HEK293T (cell line): ENCODE measurements at places on chromosomes 16 and 17.

DNA sequence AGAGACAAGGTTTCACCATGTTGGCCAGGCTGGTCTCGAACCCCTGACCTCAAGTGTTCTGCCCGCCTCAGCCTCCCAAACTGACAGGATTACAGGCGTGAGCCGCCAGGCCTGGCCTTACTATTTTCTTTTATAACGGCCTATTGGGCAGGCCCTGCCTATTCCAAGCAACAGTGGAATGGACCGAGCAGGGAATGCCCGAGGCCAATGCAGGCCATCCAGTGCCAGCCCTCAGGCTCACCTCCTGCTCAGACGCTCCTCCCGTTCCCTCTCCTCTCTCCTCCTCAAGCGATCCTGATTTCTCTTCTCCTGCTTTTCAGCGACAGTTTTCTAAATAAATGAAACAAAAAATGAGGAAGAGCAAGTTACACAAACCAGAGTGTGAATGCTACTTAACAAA lies 12.4 kb downstream of the HBQ1 start:
- DNase-seq: no peak

- DNase-seq: no peak
Observed at GRCh38 chr16:66287416-66287815, 79.1 kb upstream of the CDH5 start.

- DNase-seq: no peak
Observed at GRCh38 chr17:52064791-52065211, 93.7 kb downstream of the CA10 start.

DNA sequence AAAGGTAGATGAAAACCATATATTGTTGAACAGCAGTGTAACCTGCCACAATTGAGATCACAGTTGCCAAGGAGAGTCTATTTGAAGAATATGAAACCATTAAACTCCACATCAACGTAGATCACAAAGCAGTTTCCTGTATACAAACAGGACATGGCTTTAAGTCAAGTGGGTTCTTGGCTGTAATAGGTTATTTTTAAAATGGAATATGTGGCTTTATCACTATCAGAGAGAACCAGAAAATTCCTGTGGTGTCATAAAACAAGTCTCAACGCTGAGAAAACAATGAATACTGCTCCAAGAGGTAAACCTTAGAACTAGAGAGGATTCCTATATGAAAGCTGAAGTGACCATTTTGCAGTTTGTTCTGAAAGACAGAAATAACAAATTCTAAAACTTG lies 999.7 kb downstream of the CDH11 start:
- no peak for DNase-seq

DNA sequence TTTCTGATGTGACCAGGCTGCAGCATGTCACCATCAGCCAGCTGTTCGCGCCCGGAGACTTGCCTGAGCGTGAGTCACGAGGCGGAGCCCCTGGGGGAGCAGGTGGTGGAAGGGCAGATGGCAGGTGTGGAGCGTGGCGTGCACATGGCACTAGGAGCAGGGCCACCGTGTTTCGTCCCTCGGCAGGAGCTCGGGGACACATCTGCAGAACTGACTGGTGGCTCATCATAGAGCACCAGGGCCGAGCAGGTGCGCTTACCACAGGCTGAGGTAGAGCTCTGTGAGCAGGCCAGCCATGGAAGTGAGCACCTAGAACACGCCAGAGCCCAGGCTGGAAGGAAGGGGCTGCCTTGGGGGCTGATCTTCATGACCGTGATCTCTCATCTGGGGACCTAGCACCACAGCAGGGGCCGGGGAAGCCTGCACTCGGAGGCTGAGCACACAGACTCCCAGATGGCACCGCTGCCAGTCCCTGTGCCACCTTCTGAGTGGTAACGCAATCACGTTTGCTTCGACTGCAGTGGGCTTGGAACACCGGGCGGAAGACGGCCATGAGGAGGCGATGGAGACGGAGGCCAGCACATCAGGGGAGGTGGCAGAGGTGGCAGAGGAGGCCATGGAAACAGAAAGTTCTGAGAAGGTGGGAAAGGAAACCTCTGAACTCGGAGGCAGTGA lies 61.8 kb upstream of the ENDOV start:
- DNase-seq: no peak

GRCh38 chr16:89798832-89799370 lies 17.5 kb downstream of the FANCA start:
- DNase-seq: no peak

GRCh38 chr17:81684442-81684911 lies 666 bp downstream of the HGS start:
- DNase-seq: no peak

GRCh38 chr16:27768651-27769272 lies 218.8 kb downstream of the KATNIP start:
- no peak for DNase-seq

DNA sequence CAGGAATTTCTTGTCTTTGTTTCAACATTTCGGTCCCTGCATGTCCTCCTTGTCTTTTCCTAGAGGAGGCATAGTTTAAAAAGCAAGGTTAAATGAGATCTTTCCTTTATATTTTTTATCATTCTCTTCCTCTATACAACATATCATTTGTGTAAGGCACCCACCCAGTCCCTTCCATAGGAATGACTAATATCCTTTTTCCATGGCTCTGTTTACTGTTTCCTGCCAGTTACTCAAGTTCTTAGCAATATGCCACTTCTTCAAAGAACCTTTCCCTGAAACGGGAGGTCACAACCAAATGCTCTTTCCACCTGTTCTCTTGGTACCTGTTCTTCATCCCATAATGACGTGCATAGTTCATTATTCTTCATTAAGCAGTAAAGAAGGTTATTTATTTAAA lies 1237.1 kb upstream of the GOT2 start:
- DNase-seq: no peak

DNA sequence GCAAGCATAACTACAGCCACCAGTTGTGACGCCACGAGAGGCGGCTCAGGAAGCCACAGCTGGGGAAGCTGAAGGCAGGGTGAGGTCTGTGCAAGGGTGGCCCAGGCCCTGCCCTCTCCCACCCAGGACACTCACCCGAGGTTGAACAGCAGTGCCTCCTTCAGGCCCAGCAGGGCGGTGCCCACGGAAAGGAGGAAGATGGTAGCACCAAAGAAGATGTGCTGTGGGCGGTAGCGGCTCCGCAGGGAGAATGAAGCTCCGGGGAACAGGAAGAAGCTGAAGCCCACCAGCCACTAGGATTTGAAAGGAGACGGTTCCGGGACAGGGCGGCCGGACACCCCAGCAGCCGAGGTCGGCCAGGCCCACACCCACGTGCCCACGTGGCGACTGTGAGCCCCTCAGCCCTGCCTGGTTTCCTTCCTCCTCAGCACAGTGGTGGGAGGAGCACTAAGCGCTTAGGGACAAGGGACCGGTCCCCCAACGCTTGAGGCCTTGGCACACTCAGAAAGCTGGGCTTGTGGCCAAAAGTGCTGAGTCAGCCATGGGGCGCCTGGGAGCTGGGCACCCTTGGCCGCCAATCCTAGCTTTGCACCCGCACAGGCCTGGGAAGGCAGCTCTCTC lies 11.0 kb downstream of the CYB561 start:
- DNase-seq: no peak

DNA sequence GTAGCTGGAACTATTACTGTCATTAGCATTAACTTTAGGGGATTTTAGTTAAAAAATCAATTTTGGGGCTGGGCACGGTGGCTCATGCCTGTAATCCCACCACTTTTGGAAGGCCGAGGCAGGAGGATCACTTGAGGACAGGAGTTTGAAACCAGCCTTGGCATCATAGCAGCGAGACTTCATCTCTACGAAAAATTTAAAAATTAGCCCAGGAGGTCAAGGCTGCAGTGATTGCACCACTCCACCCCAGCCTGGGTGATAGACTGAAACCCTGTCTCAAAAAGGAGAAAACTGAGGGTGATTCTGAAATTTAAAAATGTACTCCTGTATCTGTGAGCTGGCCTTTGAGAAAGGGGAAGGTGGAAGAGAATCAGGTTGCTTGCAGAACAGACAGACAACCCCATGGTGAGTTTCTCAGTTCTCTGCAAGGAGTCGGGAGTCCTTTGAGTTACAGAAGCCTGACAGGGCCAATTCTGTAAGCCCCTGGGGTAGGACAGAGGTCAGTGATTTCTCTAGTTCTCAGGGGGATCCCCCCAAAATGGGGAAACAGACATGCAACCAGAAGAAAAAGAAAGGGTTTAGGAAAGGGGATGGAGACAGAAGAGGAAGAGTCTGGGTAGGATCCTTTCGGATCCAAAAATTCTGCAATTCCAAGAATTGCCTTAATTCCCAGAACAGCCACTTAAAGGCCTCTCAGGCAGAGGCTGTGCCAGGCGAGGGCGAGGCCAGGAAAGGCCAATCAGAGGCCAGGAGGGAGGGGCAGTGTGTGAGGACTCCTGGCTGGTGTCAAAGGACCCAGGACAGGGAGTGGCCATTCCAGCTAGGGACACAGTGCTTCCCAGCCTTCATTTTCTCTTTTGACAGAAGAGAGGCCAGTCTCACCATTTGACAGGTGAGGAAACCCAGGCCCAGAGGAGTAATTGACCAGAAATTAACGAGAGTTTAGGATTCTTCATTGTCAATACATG lies 6.7 kb downstream of the NUPR1 start:
- DNase-seq: no peak

DNA sequence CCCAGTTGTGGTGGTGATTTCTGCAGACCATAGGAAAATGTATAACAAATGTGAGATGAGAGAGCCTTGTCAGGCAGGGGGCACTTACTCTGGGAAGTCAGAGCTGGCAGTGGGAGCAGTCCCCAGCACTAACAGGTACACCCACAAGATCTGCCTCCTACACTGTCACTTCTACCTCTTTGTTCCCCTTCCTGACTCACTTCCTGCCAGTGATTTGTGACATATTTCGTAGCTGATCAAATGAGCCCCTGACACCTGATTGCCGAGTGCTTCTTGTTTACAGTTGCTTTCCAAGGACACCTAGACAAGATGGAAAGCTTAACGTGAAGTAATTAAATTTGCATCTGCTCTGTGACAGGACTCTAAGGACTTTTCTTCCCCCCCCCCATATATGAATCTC lies 40.5 kb downstream of the FTO start:
- no peak for DNase-seq

DNA sequence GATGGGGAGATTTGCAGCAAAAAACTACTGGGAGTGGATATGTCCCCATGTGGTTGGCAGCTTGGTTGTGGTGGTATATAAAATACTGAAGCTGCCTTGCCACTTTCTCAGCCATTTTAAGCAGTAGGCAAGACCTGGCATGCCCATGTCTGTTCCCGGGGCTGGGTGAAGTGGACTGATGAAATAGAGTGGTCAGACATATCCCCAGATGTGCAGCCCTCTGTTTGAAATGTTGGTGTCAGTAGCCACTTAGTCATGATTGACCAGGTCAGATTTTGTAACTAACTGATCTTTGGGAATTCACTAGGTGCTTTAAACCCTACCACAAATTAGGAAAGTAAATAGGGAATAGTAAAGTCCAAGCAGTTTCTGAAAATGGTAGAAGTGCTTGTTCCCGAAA lies 151.6 kb downstream of the PHKB start:
- no peak for DNase-seq

- no peak for DNase-seq
Observed at GRCh38 chr16:72083778-72084404, 9.5 kb downstream of the TXNL4B start.

DNA sequence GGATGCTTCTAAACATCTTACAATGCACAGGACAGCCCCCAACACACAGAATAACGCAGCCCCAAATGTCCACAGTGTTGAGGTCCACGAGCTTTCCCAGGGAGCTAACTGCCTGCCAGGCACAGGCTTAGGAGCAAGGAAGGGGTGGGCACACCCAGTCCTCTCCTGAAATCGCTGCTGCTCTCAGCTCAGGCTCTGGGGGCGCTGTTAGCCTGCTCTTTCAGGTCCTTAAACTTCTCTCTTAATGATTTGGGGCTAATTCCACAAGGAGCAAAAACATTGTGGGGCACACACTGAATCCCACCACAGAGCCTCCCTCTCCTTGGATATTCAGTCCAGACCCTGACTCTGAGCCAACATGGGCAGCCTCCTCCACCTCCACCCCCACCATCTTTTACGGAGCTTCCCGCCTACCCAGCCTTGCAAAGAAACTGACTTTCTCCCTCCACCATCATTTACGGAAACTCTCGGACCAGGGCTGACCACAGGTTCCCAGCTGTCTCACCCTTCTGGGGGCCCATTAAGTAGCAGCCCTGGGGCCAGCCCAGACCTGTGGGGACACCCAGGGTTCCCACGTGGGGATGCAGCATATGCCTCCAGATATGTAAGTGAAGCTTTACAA lies 1.1 kb downstream of the CD300H start:
- peak; percentile 74 for DNase-seq

- DNase-seq: peak; percentile 56
Observed at GRCh38 chr16:3149630-3150345, 15.0 kb downstream of the ZNF213 start.
